ENCODE measurements at places on chromosomes 3 and 15.

GRCh38 chr3:24472358-24472757, 22.3 kb downstream of the THRB start:
- no peak for DNase-seq

DNA sequence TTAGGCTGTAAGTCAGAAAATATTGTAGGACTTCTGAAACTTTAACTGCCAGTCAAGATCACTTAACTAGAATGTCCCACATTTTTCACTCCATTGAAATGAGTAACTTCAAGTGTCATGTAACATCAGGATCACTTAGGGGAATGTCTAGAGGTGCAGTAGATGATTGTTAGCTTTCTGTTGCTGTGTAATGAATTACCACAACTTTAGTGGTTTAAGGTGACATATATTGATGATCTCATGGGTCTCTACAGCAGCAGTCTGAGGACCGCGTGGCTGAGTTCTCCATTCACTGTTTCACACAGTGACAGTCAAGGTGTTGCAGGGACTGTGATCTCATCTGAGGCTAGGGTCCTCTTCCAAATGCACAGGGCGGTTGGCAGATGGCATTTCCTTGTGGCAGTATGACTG, 82.7 kb downstream of the SLC25A26 start:
- no peak for DNase-seq

GRCh38 chr3:69746119-69746518, 6.9 kb downstream of the MITF start:
- DNase-seq: no peak

DNA sequence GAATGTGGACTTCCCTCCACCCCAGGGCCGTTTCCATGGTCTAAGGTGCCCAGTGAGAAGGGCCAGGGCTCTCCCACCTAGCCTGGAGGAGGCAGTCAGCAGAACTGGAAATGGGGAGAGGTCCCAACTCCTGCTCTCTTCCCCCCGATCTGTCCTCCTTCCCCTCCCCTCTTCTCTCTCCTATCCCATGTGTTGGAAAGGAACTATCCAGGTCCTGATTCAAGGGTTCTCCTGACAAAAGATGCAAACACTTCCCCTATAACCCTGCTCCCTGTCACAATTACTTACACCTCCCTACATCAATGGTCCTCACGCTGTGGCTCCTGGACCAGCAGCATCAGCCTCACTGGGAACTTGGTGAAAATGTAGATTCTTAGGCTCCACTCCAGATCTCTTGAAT, 6.0 kb downstream of the CIB2 start:
- DNase-seq: no peak

GRCh38 chr3:124097362-124098131, 105.6 kb upstream of the ROPN1 start:
- DNase-seq: no peak

DNA sequence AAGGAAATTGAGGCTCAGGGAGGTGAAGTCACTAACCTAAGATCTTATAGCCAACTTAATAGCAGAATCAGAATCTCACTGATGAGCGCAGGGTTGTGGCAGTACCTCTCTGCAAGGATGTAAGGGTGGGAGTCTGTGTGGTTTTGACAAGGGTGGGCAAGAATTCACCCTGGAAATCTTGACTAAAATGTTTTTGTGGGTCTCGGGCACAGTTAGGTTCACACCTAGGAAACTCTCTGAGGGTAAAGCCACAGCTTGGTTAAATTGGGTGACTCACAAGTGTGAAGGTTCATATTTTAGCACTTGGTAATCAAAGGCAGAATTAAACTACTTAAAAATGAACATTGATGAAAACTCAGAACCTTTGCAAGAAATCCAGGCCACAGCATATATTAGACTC, 178.2 kb upstream of the EOMES start:
- DNase-seq: no peak

DNA sequence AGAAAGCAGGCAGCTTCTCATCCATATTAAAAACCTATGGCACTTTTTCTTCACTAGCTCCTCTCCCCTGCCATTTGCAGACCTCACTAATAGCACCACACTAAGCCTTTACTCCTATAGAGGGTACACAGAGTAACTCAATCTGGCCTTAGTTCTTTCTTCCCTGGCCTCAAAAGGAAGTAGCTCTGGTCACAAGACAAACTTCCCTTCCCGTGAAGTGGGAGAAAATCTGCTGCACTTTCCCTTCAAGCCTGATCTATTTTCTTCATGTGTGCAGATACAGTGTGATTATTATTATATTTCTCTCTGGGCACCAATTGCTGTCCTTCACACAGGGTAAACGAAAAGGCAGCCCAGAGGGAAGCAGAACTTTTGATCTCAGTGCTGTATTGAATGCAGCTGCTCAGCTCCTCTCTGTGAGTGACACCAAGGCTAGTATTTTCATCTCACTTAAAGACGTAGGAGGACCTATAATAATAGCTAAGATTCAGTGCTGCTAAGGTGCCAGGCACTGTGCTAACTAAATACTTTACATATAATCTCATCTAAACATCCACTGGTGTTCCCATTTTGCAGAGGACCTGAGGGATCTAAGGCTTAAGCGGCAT, 61.9 kb upstream of the RASGRP1 start:
- DNase-seq: no peak

GRCh38 chr15:51186891-51187290, 92.2 kb upstream of the TNFAIP8L3 start:
- DNase-seq: no peak

DNA sequence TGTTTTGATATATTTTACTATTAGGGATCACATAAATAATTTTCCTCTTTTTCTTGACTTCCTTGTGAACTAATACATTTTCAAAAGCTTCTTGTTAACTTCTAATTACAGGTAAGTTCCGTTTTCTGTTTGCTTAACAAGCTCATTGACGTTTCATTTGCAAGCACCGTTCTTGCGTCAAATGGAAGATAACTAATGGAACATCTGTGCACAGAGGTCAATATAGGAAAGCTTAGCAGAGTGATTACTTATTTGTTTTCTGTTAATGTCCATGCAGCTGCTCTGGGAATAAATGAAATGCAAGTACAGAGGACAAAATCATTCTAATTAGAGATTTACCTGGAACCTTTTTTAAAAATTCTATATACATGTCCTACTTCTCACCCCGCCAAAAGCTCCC, 115.5 kb upstream of the C2CD4B start:
- no peak for DNase-seq

DNA sequence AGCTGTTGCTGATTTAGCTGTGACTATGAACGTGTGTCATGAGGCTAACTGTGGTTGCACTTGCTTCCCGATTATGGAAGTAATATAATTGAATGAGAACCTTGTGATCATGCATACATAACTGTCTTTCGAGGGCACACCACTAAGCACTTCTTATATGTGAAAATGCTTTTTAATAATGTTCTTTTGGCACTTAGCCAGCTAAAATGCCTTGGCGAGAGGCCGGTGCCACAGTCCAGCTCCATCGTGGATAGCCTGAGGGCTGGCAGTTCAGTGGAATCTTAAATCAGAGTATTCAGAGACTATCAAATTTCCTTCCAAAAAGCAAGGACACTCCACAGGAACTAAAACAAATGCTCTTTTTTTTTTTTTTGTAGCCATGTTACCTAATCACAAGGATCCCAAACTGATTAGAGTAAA, 161.6 kb upstream of the FRMD4B start:
- no peak for DNase-seq

DNA sequence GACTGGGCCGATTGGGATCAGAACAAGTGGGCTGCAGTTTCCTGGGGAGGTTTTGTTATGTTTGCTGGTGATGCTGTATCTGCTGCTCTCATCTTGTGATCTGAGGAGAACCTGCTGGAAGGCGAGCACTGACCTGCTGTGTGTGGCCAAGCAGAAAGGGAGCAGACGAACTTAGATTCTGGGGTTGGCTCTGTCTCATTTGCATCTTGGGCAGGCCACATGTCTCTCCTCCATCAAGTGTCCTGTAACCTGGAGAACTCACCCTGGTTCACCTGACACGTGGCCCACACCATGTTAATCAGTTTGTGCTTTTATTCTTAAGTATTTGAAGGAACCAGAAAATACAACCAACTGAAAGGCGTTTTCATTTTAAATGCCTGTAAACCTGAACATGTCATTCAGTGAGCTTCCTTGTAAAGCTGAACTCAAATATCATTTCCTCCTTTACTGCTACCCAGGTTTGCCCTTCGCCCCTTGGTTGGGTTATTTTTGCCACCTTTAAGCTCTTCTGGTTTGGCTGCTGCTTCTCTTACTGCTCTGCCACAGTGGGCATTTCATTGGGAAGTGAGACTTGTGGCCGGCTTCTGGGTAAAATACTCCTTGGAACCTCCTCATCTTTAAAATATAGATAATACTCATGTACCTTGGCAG, 33.5 kb upstream of the TRAK1 start:
- no peak for DNase-seq

DNA sequence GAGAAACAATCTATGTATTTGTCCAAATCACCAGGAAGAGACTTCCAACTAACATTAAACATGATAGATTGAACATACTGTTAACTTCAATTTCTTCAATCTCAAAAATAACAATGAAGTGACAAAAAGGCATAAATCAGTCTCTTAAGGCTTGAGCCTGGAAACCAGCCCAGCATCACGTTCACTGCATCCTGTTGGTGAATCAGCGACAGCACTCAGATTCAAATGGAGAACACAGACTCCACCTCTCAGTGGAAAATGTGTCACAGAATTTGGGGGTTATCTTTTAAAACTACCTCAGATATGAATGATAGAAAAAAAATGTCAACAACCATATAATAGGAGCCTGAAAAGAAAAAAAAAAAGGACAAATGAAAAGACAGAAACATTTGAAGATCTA, 212.0 kb downstream of the MINAR1 start:
- no peak for DNase-seq

- DNase-seq: no peak
Measured at GRCh38 chr15:83602021-83602420, 51.9 kb upstream of the ADAMTSL3 start.

GRCh38 chr3:14306142-14306541, 96.3 kb upstream of the SLC6A6 start:
- DNase-seq: no peak

DNA sequence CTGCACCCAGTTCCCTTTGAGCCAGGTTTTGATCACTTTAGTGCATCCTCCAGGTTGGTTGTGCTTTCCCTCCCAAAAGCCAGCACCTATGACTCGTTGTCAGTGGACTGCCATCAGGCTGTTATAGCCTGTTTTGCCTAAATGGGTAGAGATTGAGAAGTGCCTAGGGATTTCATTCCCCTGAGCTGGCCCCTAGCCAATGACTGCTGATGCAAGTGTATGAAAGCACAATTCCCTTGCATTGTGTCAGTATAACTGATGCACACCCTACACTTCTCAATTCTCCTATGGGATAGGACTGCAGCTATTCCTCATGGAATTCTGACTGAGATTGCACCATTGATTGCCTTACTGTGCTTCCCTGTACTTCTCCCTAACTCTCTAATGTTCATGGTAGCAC, 102.1 kb upstream of the ARPP21 start:
- DNase-seq: no peak

DNA sequence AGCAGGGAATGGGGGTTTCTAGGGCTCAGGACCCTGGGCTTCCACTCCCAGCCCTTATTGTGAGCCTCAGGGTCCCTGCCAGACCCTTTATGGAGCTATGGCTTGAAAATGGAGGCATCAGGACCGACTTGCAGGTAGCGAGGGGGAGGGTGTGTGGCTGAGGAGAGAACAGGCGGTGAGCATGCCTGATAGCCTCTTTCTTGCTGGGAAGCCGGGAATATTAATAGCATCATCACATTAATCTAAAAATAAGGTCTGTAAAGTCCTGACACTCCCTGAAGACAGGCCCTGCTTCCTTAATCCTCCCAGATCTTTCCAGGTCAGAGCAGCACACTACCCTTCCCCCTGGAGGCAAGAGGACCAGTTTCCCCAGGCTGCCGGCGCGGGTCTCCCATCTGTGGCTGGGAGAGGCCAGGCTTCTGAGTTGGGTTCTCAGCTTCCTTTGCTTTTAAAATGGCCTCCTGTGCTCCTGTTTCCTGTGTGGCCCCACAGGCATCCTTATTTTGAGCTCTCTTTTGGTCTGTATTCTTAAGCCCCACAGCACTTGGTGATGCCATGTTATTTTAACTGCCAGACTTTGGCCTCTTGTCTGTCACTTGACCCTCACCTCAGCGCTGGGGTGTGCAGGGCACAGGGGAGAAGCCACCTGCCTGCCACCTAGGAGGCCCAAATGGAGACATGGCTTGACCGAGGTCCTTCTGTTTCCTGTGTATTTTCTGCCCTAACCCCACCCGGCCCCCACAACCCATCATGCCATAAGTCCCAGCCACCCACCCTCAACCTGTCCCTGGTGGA, 185.0 kb upstream of the TOPAZ1 start:
- DNase-seq: no peak

DNA sequence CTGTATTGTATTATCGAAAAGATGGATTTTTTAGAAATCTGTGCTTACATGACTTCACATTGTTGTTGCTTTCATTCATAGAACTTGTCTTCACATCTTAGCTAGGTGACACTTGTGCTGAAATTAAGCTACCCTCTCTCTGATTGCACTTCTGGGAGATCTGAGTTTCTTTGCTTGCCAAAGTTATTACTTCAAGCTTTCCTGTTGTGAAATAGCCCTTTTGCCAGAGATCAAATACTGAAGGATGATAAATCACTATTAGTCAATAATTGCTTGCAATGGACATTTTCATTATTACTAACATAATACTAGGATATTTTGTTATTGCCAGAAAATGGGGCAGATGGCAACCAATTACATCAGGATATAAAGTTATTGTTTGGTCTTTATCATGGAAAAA, 34.7 kb downstream of the PIK3CA start:
- DNase-seq: no peak

DNA sequence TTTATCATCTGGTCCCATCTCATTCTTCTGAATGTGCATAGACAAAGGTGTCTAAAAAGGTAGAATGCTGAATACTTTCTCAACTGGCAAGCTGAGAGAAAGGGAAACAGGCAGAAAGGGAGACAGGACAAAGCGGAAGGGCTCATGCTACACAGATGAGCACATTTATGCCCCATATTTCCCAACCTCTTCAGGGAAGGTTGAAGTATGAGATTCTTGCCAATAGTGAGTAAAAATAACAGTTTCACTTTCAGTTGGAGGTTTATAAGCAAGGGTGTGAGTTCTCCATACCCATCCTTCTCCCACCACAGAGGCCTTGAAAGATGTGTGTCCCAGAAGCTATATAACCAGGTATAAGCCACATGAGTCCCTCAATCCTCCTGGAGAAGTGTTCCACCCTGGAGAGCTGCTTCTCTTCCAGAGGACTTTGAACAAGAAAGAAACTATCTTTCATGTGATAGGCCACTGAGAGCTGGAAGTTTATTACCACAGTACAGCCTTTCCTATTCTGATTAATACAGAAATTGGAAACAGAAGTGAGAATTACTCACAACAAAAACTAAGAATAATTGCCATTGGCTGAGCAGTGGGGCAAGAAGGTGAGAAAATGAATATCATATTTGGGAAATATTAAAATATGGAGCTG, 709.4 kb upstream of the NR2F2 start:
- DNase-seq: no peak
